Hypothalamus (tissue), 51 donors: ENCODE measurements at places on chromosomes 2 and 18.
A peak's percentile ranks its signal among the peaks of the same experiment; 100 is the strongest.

GRCh38 chr2:119338826-119339561, 27.6 kb downstream of the C2orf76 start:
- DNase-seq, result no peak

DNA sequence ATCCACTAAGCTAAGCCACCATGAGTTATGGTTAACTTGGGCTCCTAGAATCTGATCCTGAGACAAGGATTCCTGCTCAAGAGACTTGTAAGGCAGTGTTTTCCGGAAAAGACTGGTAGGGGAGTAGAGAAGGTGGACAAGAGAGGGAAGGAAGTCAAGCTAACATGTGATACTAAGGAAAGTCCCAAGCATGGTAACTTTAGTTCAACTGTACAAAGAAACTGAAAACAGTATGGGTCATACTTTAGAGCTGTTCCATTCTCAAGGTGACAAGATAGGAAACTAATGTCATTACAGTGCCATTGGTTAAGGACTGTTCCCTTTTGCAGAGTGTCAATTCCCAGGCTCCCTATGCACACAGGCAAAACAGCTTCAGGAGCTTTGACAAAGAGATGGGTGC, 5.8 kb downstream of the MYO5B start:
- DNase-seq, result no peak

- peak; percentile 57 for DNase-seq
Observed at GRCh38 chr2:219249203-219249980, 3.7 kb upstream of the TUBA4B start.

DNA sequence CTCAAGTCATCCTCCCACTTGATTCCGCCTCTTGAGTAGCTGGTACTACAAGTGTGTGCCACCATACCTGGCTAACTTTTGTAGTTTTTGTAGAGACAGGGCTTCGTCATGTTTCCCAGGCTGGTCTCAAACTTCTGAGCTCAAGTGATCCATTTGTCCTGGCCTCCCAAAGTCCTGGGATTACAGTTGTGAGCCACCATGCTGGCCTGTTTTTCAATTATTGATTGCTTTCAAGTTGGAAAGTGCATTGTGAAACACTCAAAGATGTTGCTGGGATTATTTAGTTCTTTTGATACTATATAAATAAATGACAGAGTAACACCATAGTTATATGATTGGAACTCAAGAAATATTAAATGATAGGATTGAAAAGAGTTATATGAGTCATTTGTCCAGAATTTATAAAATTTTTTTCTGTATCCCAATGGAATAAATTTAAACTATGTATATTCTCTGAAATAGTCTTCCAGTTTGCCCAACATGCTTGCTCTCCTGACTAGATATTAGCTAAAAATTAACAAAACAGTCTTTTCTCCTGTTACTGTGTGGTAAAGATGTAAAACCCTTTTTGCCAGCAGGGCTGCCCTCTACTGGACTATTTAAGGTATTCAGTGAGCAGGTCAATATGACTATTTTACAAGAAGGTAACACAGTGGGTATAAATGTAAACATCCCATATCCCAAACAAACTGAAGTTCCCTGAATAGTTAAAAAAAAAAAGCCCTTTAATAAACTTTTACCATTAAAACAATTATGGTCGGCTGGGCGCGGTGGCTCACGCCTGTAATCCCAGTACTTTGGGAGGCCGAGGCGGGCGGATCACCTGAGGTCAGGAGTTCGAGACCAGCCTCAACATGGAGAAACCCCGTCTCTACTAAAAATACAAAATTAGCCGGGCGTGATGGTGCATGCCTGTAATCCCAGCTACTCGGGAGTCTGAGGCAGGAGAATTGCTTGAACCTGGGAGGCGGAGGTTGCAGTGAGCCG, 42.7 kb downstream of the ACSL3 start:
- DNase-seq, result no peak

GRCh38 chr18:24982831-24983230, 369.1 kb downstream of the ZNF521 start:
- DNase-seq, result no peak

DNA sequence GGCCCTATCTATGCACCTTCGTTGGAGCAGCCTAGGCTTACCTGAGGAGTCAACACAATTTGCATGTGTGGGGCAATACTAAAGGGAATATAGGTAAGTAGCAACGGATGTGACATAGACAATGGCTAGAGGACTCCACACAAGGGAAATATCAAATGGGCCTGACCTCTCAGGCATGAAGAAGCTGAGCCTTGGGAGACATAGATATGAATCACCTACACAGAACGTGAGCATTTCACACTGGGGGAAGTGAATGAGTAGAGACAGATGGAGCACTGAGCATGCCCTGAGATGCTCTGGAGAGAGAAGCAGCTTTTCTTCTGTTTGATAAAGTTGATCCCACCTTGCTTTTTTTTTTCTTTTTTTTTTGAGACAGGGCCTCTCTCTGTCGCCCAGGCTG, 97.9 kb downstream of the ATL2 start:
- DNase-seq, result no peak

GRCh38 chr2:157838442-157839161, 37.5 kb downstream of the ACVR1 start:
- DNase-seq, result no peak

DNA sequence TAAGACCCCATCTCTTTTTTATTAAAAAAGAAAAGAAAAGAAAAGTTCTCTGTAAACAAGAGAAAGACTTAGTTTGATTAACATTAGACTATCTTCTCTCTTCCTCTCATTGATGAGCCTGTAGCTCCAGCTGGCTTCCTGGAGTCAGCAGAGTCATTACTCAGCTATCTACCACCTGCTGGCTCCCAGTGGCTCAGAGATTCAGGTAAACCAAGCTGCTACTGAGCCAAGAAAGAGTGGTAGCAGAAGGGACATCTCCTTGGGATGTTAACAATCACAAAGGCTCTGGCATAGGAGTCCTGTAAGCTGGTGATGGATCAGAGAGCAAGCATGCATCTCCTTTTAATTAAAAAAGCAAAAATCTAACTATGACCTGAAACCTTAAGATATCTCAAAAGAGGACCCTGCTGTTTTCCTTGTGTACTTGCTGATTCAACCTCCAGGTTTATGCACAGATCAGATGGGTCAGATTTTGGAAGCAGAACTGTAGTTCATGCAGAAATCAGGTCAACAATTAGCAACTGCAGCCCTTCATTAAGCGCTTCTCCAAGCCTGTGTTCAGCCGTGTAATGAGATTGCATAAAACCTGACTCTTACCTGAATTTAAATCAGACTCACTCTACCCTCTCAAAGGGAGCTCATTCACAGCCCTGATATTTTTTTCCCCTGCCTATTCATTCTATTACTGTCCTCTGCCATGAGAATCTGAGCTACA, 225.8 kb downstream of the RNF152 start:
- DNase-seq, result no peak

DNA sequence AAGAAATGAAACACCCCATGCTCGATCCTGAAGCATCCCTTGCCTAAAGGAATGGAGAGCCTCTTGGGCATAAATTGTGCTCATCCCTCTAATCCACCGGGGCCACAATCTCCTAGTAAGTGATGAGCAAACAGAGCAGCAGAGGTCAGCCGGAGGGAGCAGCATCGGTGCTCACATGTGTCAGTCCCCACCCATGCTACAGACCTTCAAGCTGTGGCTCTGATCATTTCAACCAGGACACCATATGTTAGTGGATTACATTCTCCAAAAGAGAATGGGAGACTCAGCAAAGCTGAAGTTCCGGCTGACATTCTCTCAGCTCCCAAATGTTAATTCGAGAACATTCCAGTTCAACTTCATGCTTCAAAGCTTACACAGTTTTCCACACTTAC, 75.6 kb downstream of the AAK1 start:
- DNase-seq, result no peak

DNA sequence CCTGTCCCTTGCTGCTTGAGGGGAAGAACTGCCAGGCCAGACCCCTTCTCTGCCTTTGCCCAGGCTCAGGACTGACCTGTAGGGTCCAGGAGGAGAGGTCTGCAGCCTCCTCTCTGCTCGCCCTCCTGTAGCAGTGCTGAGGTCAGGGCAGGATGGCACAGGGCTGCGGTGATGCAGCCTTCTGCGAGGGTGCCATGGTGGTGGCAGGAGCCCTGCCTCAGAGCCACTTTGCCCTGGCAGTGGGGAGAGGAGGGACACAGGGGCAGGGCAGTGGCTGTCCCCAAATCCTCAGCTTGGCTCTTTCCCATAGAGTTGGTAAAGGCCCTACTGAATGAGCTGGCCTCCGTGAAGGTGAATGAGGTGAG, 884 bp downstream of the PROM2 start:
- DNase-seq, result no peak

DNA sequence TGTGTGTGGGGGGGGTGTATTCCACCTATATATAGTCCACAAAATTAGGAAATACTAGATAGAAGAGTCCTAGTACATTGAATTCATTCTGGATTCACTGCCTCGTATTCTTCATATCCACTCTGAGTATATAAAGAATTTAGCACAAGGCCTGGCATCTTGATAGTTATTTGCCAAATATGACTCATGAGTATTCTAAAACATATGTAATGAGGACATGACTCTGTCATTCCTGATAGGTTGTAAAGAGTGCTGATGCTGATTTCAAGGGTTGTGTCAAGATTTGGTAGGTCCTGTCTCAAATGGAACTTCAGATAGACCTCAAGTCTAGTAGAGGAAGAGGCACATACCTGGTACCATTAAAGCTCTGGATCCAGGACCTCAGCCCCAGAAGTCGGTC, 173.4 kb upstream of the BOD1L2 start:
- DNase-seq, result no peak

DNA sequence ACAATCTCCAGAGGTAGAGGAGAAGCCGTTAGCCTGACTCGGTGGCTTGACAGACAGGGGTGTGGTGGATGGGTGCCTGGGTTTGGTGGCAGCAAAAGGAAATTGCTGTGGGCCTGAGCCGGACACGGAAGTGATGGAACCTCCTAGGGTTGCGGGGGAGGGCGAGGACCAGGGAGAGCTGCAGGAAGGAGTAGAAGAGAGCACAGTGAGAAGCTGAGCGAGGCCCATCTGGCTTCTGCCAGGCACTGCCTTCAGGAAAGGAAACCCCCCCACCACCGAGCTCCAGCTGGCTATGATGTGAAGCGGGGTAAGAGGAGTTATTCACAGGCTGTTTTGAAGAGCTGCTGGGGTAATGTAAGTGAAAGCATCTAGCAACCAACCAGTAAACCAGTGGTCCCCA, 134.6 kb downstream of the TSN start:
- no peak for DNase-seq

- DNase-seq, result no peak
Observed at GRCh38 chr2:98893911-98894321, 42.1 kb downstream of the CRACDL start.

DNA sequence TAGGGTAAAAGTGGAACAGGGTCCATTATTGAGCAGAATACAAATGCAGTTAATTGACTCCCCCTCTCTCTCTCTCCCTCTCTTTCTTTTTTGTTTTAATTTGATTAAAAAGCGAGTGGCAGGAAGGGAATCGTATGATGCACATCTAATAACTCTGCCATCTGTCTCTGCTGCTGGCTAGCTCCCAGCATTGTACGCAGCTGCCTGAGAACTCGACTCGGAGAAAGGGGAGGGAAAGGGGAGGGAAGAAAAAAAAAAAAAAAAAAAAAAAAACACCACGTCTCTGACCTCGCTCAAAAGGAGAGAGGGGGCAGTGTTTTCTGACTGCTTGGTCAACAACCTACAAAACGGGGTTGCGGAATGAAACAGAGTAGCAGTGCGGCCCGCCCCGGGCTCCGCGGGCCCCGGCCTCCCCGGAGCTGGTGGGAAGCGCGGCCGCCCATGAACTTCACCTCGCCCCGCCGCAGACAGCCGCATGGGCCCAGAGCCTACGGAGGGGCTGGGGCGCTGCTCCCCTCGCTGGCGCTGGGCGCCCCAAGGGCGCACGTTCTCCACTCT, 265.7 kb downstream of the TCF4 start:
- DNase-seq, result peak; percentile 76

GRCh38 chr2:236209996-236210395, 41.8 kb upstream of the GBX2 start:
- DNase-seq, result no peak

DNA sequence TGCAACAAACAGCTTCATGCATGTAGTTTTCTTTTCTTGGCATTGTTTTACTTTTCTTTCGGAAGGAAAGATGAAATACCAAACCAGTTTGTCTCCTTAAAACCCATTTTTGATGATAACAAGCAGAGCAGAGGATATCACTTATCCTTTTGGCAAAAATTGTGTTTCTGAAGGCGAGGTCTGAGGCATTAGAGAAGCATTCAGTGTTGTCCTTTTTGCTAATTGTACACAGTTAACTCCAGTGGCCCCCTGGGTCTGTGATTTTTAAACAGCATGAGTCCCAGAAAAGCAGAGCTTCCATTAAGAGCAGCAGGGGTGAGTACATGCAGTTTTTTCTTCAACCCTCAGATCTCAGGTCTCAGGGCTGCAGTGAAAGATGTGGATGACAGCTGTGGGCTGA, 41.3 kb downstream of the TTC39C start:
- no peak for DNase-seq

- DNase-seq, result no peak
Observed at GRCh38 chr18:26869640-26870039, 4.1 kb upstream of the AQP4 start.

DNA sequence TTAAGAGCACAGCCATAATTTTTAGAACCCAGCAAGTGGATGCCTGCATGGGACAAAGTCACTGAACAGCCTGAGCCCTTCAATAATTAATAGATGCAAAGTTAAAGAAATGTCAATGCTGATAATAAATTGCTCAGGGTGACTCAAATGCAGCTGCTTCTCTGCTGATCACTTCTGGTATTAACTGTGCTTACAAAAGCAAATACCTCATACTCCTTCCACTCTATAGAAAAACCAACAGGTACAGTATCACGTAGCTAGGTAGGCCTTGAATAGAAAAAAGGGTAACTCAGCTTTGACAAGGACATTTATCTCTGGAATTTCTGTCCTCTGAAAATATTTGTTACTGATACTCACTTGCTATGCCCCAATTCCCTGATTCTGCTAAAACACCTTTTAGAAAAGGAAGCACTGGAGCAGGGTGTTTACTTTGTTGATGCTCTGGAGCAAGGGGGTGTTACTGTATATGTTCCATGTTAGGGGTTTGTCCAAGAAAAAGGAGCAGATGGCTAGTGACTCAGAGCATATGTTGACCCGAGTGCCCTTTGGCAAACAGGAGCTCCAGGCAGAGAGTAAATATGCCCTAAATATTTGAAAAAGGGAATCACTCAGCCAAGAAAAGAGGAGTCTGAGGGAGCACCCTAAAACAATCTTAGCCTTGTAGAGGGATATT, 59.1 kb upstream of the RTN4 start:
- DNase-seq, result no peak

DNA sequence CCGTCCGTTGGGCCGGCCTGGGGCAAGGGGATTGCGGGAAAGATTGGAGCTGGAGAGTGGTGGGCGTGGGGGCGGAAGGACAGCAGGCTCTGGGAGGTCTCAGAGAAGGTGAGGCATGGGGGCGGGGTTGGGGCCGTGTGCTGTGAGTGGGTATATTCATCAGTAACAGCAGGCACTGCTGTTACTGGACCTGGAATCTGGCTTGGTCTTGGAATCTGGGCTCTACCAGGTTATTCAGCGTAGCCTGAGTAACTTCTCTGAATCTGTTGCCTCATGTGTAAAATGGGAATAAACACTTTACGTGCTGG, 435 bp downstream of the RNF181 start:
- DNase-seq, result no peak

DNA sequence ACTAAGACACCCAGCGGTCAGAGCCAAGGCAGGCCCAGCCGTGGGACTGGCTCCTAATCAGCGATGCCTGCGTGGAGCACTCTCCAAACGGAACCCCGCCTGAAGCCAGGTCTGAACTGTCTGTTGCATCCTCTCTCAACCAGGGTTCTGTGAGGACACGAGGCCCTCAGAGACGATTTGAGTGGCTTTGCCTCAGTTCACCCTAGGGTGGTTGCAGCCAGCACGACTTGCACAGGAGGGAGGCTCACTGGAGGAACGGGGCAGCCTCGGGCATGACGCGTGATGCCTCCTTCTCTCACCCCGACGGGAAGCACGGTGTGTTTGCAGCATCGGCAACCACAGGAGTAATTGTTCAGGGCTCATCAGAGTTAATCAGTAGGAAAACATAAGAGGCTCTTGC, 336.4 kb downstream of the EIPR1 start:
- no peak for DNase-seq
